CD4-positive, alpha-beta T cell treated with Interleukin-12 subunit alpha and Interleukin-12 subunit beta, for 1 hour (primary cell): ENCODE measurements at places on chromosomes 6 and 20.

GRCh38 chr20:60095456-60095855, 137.2 kb downstream of the CDH26 start:
- DNase-seq = no peak

DNA sequence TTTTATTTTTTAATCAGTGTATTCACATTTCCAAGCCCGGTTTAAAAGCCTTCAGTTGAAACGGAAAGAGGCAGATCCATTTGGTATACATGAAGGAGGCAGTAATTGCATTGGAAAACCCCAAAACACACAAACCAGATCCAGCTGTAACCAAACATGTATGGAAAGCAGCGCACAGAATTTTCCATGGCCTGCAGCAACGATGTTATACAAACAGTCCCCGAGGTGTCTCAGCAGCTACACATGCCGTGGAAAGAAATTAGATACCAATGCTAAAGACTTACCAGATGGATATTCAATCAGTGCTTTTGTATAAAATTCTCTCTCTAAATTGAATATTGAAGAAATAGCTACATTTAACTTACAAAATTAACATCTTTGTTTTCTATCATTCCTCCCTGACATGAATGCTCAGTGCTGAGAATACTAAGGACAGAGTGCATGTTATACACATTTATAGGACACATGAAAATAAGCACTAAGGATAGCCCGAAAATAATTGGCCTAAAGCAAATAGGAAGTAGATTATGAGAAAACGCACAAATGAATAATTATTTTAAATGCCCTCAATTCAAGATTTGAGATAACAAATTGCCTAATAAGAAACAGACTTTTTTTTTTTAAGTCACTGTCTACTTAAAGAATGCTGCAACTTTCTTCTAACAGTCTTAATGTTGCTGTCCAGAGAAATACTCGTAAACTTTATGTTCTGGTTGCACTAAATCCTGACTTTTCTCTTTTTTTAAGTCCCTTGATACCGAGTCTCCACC, 713.1 kb downstream of the HDGFL1 start:
- DNase-seq = no peak

GRCh38 chr20:14657266-14658005, 320.0 kb upstream of the FLRT3 start:
- no peak for DNase-seq

GRCh38 chr20:44394702-44395460, 39.4 kb downstream of the HNF4A start:
- DNase-seq = no peak

DNA sequence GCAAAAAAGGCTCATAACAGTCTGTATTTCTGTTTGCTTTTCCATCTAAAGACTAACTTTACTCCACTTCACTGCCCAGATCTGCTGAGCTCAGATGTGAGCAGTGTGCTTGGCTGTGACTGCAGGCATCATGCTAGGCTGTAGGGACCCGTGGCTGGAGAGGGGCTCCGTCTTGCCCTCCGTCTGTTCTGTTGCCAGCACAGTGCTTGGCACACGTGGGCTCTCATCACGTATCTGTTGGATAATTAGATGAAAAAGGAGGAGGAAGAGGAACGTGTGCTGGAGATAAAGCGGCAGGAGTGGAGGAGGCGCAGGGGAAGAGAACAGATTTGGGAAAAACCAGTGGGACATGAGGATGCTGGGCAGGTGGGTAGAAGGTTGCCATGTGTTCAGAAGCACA, 57.6 kb upstream of the IER3 start:
- no peak for DNase-seq

GRCh38 chr6:42727087-42727611, 4.8 kb upstream of the PRPH2 start:
- no peak for DNase-seq

DNA sequence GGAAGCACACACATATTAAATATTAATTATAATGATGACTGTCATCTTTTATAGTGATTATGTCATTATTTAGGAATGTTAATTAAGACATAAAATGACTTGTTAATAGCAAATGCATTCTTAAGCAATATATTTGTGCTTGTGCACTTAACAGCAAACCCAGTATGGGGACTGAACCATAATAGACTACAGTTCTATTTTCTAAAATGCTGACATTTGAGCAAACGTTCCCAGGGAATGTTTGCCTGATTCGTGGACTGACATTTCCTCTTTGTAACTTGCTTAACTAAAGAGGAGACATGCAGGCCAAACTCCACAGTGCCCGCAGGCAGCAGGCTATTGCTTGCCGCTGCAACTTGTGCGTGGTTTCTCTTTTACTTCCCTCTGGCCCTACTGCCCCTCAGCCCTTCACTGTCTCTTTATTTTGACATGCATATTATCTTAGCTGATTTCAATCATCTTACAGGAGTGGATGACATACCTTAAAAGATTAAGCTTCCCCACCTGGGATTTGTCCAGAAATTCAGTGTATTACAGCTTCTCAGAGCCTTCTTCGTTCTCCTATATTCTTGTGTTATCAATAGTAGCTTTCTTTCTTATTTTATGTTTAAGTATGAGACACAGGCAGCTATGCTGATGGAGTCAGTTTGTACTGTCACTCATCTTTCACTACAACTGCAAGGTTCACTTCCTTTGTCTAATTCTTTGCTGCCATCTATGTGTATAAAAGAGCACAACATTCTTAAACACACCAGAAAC, 141.5 kb downstream of the GMDS start:
- DNase-seq = peak; percentile 39

DNA sequence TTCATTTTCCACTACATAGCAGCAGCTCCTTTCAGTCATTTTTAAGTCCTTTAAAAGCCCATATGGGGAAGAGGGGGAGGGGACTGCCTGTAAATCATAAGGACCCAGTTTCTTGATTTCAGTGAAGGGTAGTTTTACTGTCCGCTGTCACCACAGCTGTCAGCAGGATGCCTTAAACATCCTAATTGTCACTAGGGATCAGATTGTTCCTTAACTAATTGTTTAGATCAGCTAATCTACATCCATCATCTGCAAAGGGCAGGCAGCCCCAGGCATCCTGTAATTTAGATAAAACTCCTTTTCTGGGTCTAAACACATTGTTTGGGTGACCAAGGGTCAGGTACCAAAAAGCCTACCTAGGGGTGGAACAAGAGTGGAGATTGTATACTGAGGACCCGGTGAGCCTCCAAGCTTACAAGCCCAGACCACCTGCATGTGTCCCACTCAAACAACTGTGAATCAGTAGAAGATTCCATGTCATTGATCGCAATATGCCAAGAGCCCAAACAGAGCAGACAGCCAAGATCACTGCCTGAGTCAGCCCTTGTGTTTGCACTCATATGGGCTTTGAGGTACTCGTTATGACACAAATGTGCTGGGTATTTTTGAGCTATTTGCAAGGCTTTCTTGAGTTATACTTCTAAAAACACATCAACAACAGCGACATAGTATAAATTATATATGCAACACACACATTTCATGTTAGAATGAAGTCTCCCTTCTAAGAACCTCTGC, 198.7 kb upstream of the CEP162 start:
- no peak for DNase-seq

DNA sequence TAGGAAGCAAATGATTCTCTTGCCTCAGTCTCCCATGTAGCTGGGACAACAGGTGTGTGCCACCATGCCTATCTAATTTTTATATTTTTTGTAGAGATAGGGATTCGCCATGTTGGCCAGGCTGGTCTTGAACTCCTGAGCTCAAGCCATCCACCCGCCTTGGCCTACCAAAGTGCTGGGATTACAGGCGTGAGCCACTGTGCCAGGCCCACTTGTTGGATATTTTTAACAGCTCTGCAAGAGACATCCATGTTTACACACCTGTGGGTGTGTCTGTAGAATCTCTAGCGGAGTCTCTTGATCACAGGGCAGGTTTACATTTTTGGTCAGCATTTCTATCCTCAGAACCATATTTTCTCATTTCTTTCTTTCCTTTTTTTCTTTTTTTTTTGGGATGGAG, 53.1 kb upstream of the ZFP64 start:
- DNase-seq = no peak

GRCh38 chr6:32163559-32164258, 686 bp upstream of the EGFL8 start:
- no peak for DNase-seq

- DNase-seq = no peak
Observed at GRCh38 chr6:156901309-156902019, 124.3 kb downstream of the ARID1B start.

DNA sequence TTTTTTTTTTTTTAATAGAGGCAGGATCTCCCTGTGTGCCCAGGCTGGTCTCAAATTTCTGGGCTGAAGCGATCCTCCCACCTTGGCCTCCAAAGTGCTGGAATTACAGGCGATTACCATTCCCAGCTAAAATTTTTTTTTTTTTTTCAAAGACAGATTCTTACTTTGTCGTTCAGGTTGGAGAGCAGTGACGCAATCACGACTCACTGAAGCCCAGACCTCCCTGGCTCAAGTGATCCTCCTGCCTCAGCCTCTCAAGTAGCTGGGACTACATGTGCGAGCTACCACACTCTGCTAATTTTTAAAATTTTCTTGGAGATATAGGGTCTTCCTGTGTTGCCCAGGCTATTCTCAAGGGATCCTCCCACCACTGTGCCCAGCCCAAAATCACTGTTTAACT, 58.0 kb upstream of the MYO6 start:
- DNase-seq = no peak

DNA sequence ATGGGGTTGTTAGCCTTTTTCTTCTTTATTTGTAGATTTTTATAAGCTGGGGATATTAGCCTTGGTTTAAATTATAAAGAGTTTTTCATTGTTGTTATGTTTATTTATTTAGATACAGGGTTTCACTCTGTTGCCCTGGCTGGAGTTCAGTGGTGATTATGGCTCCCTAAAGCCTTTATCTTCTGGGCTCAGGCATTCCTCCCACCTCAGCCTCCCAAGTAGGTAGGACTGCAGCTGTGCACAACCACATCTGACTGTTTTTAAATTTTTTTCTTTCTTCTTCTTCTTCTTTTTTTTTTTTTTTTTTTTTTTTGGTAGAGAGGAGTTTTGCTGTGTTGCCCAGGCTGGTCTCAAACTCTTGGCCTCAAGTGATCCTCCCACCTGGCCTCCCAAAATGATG, 80.9 kb downstream of the UBE3D start:
- no peak for DNase-seq

- DNase-seq = no peak
Observed at GRCh38 chr6:168675933-168676551, 235.1 kb downstream of the SMOC2 start.

DNA sequence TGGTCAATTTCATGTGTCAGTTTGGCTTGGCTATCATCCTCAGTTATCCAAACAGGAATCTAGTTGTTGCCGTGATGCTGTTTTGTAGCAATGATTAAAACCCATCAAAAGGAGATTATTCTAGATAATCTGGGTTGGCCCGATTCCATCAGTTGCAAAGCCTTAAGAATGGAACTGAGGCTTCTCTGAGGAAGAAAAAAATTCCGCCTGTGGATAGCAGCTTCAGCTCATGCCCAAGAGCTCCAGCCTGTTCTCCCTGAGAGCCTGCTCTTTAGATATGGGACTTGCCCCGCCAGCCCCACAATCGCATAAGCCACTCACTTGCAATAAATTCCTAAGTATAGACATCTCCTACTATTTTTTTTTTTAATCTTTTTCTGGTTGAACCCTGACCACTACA, 61.5 kb downstream of the SEL1L2 start:
- DNase-seq = no peak

DNA sequence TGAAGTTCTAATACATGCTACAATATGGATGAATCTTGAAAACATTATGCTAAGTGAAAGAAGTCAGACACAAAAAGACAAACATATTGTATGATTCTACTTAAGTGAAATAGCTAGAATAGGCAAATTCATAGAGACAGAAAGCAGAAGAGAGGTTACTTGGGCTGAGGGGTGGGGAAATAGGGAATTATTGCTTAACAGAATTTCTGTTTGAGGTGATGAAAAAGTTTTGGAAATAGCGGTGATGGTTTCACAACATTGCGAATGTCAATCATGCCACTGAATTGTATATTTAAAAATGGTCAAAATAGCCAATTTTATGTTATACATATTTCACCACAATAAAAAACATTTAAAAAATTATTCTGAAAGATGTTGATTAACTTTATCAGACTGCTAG, 6.1 kb downstream of the SLC26A8 start:
- DNase-seq = no peak

DNA sequence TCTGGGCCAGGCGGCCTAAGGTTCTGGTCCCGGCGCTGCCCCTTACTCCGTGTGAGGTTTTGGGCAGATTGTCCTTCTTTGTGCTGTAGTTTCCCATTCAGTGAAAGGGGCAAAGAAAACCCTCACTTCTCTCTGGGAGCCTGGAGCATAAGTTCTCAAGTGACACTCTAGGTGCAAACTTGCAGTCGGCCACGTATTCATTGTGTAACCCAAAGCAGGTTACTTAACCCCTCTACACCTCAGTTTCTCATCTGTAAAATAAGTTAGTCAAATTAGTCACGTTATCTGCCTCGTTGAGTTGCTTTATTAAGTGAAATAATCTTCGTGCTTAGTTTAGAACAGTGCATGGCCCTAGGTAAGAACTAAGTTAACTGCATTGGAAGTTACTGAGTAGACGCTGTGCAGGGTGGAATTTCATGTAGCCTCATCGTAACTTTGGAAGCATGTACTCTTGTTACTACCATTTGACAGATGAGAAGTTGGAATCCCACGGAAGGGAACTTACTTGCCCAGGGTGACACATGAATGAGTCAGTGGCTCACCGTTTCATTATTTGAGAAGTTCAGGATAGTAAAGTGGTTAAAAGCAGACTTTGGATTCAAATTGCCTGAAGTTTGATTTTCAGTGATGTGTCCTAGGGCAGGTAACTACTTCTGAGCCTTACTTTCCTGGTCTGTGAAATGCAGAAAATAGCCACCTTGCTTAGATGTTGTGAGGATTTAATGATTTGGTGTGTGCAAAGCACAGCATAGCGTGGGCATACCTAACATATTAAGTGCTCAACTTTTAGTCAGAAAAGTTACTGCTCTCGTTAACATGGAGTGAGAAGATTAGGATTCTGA, 556 bp upstream of the MROH8 start:
- no peak for DNase-seq

GRCh38 chr20:17406051-17406590, 125.1 kb downstream of the BFSP1 start:
- DNase-seq = no peak

- DNase-seq = no peak
Observed at GRCh38 chr20:32918296-32918695, 59.6 kb downstream of the EFCAB8 start.

DNA sequence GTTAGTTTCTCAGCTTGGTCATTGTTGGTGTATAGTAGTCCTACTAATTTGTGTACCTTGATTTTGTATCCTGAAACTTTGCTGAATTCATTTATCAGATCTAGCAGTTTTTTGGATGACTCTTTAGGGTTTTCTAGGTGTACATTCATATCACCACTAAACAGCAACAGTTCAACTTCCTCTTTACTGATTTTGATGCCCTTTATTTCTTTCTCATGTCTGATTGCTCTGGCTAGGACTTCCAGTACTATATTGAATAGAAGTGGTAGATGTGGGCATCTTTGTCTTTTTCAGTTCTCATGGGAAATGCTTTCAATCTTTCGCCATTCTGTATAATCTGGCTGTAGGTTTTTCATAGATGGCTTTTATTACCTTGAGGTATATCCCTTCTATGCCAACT, 61.3 kb upstream of the HEY2 start:
- DNase-seq = no peak

GRCh38 chr6:88725111-88725975, 238.1 kb downstream of the RNGTT start:
- DNase-seq = no peak

GRCh38 chr20:33567949-33568348, 78.1 kb downstream of the CBFA2T2 start:
- DNase-seq = no peak
